Mucosa of descending colon (tissue), 3 donors: ENCODE measurements at places on chromosomes 4 and X. TPM values are rescaled to one million over a fixed set of nuclear protein-coding genes. Genes with fewer than 3 reads are reported as not detected.

MAGEA4 gene
- not detected for total RNA-seq

ARHGAP36 gene
- 0.19 TPM for total RNA-seq

MFAP3L gene
- total RNA-seq, result 2.5 TPM

CT55 gene
- not detected for total RNA-seq

AREG gene
- 26.2 TPM for total RNA-seq

HSFX1 gene
- total RNA-seq, result 2.2 TPM

IDS gene
- 84.3 TPM for total RNA-seq

P2RY4 gene
- total RNA-seq, result 5.7 TPM

SPANXN3 gene
- not detected for total RNA-seq
